ENCODE measurements at places on chromosomes 6 and 20.

- DNase-seq = no peak
These were observed 5.5 kb downstream of the SEC23B start for GRCh38 chr20:18513208-18513607.

GRCh38 chr6:104118274-104118673 lies 741.4 kb downstream of the HACE1 start:
- no peak for DNase-seq

GRCh38 chr20:49460916-49461315 lies 21.6 kb downstream of the KCNB1 start:
- no peak for DNase-seq

DNA sequence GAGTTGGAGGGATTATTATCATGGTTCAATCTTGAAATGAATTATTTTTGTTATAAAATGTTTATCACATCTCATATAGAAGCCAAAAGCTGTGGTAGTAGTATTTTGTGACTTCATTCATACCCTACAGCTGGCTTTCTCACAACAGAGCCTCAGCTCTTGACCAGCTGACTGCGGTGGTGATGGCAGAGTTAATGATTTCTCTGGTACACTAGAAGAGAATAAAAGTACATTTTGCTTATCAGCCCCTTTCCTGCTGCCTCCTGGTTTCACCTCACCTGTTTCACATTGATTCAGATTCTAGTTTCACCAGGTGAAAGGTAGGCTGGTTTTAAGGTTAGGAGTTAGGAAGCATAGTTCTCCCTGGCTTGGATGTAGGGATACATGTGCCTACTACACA lies 55.7 kb downstream of the AFG1L start:
- no peak for DNase-seq

DNA sequence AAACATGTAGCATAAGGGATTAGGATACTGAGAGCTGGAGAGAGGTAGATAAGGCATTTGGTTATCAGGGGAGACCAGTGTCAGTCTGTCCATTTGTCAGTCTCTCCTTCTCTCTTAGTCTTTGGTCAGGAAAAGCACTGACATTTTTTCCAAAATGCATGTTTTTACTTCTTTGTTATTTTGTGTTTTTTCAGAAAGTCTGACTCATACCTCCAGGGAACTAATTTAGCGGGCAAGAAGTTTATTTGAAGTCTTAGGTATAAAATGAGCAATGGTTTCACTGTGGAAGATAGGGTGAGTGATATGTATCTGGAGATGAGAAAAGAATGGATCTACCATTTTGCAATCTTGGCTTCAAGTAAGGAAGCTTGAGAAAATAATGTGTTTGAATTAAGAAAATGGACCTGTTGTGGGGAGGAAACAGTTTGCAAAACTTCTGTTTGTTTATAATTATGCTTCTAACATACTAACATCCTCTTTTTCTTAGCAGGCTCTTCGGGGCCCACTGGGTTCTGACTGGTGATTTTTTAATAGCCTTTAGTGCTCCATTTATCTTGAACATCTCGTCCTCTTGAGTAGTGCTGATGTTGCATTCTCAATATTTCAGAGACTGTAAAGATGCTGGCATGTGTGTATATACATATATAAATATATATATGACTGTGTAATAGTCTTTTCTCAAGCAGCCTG lies 66.9 kb upstream of the FABP7 start:
- DNase-seq = no peak

- DNase-seq = no peak
These were observed 42.8 kb downstream of the SLC52A3 start for GRCh38 chr20:725491-725890.

- no peak for DNase-seq
These were observed 113.6 kb upstream of the ID4 start for GRCh38 chr6:19723545-19723944.

DNA sequence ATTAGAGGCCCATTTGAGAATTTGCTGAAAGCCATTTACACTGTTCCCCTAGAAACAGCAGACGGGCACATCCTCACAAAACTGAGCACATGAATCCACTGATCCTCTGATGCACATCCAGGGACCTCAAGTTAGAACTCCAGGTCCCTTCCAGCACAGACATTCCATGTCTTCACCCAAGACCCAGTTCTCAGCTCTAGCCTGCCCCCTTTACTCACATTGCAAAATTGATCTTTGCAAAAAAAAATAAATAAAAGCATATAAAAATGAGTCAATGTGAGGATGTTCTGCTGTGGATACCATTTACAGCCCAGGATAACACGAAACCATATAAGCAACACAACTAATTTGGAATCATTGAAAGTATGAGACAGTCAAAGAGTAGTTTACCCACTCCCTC lies 458.2 kb upstream of the JARID2 start:
- DNase-seq = no peak

GRCh38 chr20:35151736-35152135 lies 4.6 kb upstream of the EDEM2 start:
- DNase-seq = no peak

DNA sequence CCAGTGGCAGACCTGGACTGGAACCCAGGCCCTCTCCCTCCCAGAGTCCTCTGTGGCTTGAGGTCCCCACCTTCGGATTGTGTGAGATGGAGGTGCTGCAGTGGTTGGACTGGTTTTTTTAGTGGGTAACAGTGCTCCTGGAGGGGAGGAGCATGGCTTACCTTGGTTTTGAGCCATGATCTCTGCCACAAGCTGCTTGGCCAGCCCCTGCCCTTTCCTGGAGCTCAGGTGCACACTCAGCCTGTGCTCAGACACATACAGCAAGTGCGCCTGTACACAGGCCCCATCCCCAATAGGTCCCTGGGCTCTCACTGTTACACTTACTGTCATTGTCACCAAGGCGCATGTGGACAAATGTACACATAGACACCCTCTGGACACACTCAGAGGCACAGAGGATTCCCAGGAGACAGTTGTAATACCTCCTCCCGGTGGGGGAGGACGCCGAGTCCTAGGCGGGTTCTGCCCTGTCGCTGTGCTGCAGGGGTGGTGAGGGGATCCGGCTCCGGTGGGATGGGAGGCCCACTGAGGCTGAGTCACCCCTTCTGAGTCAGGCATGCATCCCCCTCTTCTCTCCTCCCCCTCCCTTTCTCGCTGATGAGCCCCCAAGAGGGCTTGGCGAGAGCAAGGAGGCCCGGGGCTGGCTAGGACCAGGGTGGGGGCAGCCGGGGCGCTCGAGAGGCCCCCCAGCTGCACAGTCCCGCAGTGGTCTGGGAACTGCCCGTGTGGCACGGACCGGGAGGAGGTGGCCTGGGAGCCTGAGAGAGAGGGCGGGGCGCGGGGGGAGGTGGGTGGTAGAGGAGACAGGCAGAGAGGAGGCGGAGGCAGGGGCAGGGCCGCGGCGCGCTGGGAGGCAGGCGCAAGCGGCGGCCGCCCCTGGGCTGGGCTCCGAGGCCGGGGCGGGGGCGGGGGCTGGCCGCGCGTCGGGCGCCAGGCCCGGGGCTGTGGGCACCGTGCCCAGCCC lies 522 bp upstream of the EPB41L1 start:
- DNase-seq = peak; percentile 76

DNA sequence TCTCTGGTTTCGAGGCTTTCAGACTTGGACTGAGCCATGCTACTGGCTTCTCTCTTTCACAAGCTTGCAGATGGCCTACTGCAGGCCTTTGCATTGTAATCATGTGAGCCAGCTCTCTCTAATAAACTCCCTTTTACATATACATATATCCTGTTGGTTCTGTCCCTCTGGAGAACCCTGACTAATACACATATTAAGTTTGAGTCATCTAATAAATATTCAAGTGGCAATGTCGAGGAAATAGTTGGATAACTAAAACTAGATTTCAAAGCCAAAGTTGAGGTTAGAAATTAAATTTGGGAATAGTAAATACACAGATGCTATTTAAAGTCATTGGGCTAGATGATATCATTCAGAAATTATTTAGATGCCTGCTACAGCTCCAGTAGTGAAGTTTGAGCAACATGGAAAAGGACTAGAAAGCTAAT lies 1343.4 kb downstream of the GRIK2 start:
- no peak for DNase-seq

DNA sequence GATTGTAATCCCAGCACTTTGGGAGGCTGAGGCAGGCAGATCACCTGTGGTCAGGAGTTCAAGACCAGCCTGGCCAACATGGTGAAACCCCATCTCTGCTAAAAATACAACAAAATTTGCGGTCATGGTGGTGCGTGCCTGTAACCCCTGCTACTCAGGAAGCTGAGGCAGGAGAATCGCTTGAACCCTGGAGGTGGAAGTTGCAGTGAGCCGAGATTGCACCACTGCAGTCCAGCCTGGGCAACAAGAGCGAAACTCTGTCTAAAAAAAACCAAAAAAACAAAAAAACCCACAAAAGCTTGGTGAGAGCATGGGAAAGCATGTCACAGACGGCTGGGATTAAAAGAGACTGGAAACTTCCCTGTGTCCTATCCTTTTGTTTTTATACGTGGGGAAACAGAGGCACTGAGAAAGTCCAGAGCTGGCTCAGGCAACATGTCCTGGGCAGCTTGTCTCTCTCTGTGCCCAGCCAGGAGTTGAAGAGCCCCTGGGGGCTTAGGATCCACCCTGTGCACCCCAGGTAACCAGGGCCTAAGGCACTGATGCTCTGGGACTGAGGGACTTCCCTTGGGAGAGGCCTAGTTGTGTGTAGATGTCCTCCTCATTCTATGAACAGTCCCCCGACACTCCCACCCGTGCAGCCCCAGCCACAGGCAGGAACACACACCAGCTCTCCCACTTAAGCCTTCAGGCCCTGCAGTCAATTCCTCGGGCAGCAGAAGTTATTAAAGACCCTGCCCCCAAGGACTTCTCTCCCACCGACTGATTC lies 16.0 kb downstream of the CD40 start:
- no peak for DNase-seq

- no peak for DNase-seq
These were observed 73.7 kb upstream of the FAM184A start for GRCh38 chr6:119152187-119152586.

- no peak for DNase-seq
These were observed 47.9 kb upstream of the IL17A start for GRCh38 chr6:52138284-52138683.

GRCh38 chr6:13914351-13914750 lies 10.4 kb upstream of the RNF182 start:
- no peak for DNase-seq

DNA sequence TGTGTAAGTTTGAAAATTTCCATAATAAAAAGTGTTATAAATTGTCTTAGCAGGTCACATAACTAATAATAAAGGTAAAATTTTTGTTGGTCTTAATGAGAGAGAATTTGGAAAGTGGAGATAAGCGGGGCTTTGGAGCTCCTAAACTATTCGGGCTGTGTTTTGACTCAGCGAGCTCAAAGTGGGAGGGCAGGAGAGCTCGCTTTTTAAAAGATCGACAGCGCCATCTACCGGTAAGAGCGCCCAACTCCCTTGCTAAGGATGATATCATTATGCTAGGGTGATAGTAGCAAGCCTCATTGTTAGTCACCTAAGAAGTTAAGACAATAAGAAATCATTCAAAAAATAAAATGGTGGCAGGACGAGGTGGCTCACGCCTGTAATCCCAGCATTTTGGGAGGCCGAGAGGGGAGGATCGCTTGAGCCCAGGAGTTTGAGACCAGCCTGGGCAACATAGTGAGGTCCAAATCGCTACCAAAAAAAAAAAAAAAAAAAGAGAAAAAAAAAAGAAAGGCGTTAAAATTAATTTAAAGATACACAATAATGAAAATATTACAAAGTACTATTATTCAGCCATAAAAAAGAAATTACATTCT lies 24.8 kb downstream of the C6orf15 start:
- peak; percentile 84 for DNase-seq

- DNase-seq = no peak
These were observed 159.6 kb upstream of the MYLIP start for GRCh38 chr6:15969236-15969778.

DNA sequence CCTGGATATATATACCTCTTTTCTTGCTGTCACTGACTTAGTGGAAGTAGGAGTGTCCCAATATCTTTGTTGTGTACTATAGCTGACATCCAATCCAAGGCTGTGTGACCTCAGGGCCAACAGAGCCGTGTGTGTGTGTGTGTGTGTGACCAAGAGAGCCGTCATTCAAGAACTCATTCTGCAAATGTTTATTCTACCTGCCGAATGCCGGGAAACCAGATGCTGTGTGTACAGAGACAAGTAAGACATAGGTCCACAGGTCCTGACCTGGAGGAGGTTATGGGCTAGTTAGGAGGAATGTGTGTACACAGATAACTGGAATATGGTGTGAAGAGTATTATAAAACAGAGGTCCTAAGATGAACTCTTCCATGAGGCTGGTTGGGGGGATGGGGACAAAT lies 190.0 kb downstream of the DHX35 start:
- no peak for DNase-seq

- no peak for DNase-seq
These were observed 104.6 kb upstream of the FRMD1 start for GRCh38 chr6:168183613-168183970.

DNA sequence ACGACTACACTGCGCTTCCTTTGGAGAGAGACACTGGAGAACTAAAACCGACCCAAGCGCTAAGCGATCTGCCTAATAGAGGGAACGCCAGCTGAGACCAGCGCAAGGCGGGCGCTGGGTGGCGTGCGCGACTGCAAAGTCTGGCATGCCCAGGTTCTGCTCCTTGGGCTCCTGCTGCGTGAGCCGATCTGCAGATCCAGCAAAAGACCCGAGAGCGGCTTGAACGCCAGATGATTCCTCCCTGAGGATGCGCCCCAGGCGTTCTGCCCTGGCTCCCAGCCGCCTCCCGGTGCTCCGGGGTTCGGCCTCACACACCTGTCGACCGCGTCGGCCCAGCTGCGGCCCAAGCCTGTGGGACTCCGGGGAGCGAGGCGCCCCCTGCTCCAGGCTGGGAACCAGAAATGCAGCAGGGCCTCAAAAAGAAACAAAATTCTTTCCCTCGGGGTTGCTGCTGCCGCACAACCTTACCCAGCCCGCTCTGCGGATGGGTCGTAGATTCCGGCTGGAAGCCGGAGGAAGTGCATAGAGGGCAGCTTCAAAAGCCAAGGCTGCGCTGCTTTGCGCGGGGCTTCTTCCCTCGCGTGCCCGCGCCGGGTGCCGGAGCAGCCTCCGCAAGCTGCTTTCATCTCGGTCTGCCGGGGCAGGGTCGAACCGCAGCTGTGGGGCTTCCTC lies 17.9 kb upstream of the PRDM13 start:
- DNase-seq = peak; percentile 84

DNA sequence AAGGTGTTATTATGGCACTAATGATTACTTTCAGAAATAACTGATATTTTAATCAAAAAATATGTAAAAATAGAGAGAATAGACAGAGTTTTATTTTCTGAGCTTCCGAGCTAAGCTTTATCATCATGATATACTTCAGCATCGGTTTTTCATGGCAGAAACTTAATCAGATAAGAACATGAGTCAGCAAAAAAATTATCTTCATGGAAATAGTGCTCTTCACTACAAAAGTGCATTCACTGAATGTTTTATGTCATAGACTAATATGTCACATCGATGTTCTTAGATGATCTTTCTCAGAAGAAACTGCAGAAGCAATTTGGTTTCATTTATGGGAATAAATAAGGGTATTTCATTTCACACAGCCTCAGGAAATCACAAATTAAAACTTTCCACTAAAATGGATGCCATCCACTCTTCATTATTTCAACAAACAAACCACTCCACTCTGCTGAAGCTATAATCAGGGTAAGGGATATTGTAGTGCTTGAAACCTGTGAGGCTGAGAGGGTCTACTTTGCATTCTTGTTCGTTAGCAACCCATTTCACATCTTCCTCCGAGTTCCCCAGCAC lies 10.2 kb upstream of the MAP3K7 start:
- DNase-seq = no peak

GRCh38 chr6:108878942-108879341 lies 30.7 kb downstream of the ARMC2 start:
- DNase-seq = no peak
